ENCODE measurements at places on chromosomes 2 and 18. TPM values are rescaled to one million over a fixed set of nuclear protein-coding genes. Genes with fewer than 3 reads are reported as not detected.

Gene ANO7
- 3.4 TPM for polyA plus RNA-seq

Gene TRIM43
- not detected for polyA plus RNA-seq

DNA sequence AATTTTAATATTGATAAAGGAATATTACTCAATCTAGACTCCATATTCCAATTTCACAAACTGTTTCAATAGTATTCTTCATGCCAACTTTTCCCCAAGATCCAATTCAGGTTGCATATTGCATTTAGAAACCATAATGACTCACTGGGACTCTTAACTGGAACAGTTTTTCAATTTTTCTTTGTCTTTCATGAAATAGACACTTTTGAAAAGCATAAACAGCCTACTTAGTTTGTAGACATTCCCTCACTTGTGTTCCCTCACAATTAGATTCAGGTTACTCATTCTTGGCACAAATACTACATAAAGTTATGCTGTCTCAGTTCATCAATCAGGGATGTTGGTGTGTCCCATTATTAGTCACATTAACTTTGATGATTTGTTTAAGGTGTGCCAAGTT, 1768.4 kb upstream of the PIK3C3 start:
- no peak for DNase-seq

Gene BUB1
- 17.9 TPM for polyA plus RNA-seq

DNA sequence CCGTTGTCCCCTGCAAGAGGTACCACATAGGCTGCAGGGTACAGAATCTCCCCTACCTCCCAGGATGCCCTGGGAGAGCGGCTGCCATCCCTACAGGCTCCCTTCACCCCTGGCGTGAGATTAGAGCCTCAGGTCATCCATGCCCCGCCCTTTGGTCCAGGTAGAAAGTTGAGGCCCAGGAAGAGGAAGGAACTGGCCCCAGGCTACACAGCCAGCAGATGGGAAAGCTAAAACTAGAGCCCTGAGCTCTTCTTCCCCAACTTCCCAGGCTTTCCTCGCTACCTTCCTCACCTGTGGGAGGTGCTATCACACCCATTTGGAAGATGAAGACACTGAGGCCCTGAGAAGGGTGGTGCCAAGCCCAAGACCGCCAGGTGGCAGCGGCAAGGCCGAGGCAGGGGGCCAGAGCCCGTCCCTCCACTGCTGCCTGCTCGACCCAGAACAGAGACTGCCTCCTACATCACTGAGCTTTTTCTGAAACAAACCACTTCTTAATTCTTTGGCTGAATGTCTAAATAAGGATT, 25.8 kb downstream of the CIB4 start:
- DNase-seq = no peak

All from cardiac muscle cell (in vitro differentiated cells and primary cell).